Calu3 (cell line): ENCODE measurements at places on chromosomes 5 and 9. TPM values are rescaled to one million over a fixed set of nuclear protein-coding genes. Genes with fewer than 3 reads are reported as not detected.

GRCh38 chr9:129823935-129824601 lies at the start of gene TOR1A:
Gene TOR1A, minus strand, starts transcription at chr9:129824136. Its CDS starts 51 bp downstream, at chr9:129824085.
- peak within 1 kb of the TSS; percentile 76 for H3K4me3 ChIP-seq
- peak; percentile 86 for DNase-seq
- H3K27me3 ChIP-seq: no peaks in the 10 kb centered on the region
- no peaks in the 10 kb centered on the region for H3K4me1 ChIP-seq
- peaks cover 33% of the 10 kb centered on the region for H3K36me3 ChIP-seq
- no peak within 1 kb of the TSS for H3K27ac ChIP-seq

Gene DNAJA1
- 186 and 194 TPM in 2 replicates for total RNA-seq

Gene GPRIN1
- total RNA-seq: 11.5 and 12.6 TPM in 2 replicates

- no peaks in the 10 kb centered on the region for H3K4me1 ChIP-seq
- no peak overlapping the region for H3K27ac ChIP-seq
- no peak for DNase-seq
These were observed 468.2 kb downstream of the ARHGEF28 start for GRCh38 chr5:74094096-74094781.
